Cardiac muscle cell (in vitro differentiated cells and primary cell): ENCODE measurements at places on chromosomes 4 and X. TPM values are rescaled to one million over a fixed set of nuclear protein-coding genes. Genes with fewer than 3 reads are reported as not detected.

GRCh38 chrX:95754411-95754810, 930.2 kb upstream of the DIAPH2 start:
- DNase-seq: no peak

GRCh38 chrX:72107841-72108595, 23.7 kb downstream of the RTL5 start:
- no peak for DNase-seq

NHSL2 gene
- polyA plus RNA-seq: 5.6 and 7.9 TPM in 2 replicates

GRCh38 chr4:61373901-61374440, 173.8 kb downstream of the ADGRL3 start:
- DNase-seq: no peak
